ENCODE measurements at places on chromosomes 11 and 22.

- DNase-seq: no peak
Observed at GRCh38 chr22:19622061-19622441, 92.3 kb upstream of the SEPTIN5 start.

GRCh38 chr11:96162816-96163499 lies 180.0 kb downstream of the MAML2 start:
- DNase-seq: peak; percentile 15

DNA sequence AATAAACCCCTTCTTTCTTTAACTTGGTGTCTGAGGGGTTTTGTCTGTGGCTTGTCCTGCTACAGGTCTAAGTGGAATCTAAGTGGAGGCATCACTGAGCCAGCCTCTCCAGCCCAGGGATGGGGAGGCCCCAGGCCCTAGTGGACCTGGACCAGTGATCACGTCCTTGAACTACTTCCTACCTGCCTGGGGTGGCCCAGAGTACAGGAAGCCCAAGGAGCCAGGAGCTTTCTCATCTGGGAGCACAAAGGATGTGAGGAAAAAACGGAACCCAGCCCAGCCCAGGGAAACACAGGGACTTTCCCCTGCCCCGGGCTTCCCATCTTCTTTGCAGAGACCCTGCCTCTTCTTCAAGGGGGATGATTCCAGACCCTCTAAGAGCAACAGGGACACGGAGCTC lies 3.5 kb upstream of the CD5 start:
- DNase-seq: no peak

GRCh38 chr11:694563-695287 lies at the start of gene DEAF1:
Gene DEAF1, minus strand, starts transcription at chr11:695222. Its CDS starts 175 bp downstream, at chr11:695047.
- peak; percentile 96 for DNase-seq

DNA sequence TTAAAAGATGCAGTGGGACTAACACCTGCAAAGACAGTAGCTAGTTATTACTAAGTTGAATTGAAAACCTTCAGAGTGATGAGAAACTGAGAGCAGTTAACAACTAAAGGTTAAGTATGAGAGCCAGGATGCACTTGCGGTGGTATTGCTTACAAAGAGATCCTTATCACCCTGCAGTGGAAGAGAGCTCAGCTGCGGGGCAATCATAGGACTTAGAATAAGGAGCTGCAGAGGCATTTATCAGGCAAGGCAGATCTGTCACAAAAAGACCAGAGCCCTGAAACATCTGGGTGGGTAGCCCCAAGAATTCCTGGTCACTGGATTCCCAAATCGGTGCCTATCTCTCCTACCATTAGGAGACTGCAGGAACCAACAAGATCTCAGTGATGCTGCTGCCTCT lies 34.3 kb upstream of the CFAP300 start:
- no peak for DNase-seq

GRCh38 chr11:45025716-45026492 lies 75.2 kb upstream of the TP53I11 start:
- no peak for DNase-seq

DNA sequence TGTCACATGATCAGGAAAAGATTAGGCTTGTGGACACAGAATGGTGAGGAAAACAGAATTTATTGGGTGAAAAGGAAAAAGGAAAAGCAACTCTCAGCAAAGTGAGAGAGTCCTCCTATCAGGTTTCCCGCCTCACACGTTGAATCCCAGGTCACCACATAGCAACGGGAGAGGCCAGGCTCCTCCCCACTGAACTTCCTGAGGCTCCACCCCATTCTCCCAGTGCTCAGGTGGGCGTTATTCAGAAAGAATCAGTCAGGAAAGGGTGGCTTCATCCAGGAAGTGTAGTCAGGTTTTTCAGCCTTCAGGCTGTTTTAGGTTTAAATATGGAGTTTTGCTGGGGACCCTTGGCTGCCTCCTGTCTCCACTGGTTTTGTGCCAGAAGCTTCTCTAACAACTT lies 66.9 kb downstream of the SPON1 start:
- DNase-seq: no peak

DNA sequence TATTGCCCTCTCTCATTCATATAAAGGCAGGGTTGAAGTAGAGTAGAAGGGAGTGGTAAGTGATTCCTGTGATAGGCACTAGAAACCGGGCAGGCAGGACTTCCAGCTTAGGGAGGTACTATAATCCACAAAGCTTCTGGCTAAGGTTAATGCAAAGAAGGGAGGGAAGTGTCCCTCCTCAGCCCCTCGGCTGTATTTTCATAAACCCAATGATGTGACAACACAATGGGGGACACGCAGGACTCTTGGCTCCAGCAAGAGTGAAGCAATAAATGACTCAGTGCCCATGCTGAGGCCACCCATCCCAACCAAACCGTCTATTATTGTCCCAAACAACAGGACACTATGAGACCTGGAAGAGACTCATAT lies 90.7 kb downstream of the ETS1 start:
- peak; percentile 43 for DNase-seq

- DNase-seq: no peak
Observed at GRCh38 chr11:85525686-85526085, 101.5 kb downstream of the DLG2 start.

DNA sequence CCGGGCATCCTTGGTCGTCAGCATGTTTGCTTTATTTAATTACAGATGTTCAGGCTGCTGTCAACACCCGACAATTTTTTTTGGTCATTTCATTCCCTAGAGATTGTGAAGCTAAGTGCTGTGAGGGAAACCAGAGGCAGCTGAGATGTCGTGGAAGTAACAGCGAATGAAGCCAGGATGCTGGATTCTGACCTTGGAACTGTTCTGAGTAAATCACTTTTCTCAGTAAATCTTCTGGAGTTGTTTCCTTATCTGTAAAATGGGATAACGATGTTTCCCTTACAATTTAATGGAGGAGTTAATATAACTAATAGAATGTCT lies 390 bp upstream of the CKAP5 start:
- no peak for DNase-seq

- no peak for DNase-seq
Observed at GRCh38 chr22:47618180-47619010, 855.9 kb downstream of the TBC1D22A start.

DNA sequence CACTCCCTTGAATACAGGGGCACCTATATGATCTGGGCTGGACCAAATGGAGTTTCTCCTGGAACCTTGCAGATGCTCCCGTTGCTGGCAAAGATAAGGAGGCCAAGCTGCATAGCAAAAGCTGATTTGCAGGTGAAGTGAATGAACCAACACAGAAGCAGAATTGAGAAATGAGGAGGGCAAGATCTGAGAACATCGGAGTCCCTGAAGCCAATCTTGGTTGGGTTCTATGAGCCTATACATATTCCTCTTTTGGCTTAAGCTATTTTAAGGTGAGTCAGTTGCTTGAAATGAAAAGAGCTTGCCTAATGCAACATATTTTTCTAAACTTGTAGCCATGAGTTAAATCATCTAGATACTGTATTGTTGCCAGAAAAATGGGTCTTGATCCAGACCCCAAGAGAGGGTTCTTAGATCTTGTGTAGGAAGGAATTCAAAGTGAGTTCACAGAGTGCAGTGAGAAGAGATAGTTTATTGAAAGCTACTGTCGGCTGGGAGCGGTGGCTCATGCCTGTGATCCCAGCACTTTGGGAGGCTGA lies 23.5 kb downstream of the WEE1 start:
- no peak for DNase-seq

GRCh38 chr11:119496469-119496868 lies 73.5 kb upstream of the THY1 start:
- no peak for DNase-seq

DNA sequence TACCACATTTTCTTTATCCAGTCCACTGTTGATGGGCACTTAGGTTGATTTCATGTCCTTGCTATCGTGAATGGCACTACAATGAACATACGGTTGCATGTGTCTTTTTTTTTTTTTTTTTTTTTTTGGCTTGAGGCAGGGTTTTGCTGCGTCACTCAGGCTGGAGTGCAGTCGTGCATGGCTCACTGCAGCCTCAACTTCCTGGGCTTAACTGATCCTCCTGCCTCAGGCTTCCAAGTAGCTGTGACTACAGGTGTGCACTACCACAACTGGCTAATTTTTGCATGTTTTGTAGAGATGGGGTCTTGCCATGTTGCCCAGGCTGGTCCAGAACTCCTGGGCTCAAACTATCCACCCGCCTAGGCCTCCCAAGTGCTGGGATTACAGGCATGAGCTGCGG lies 1.5 kb upstream of the CCDC90B start:
- no peak for DNase-seq

DNA sequence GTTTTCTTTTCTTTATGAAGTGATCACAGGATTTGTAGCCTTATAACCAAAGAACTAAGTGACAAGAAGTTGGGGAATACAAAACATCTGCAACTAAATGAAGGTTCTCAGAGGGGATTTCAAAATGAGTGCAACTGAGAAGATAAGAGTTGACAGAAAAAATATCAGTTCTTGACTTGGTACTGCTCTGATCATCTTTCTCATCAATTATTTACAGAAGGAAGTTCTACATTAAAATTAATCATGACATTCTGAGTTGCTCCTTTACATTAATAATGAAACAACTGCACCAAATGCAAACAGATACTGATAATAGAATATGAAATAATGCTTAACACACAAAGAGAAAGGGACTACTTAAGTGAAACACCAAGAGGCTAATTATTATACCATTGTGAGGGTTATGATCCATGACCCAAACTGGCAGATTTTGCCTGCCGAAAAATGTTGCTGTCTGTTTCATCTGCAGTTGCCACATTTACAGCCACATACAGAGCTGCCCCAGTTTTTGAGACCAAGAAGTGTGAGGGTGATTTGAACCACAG lies 561.9 kb upstream of the ANO5 start:
- DNase-seq: no peak

- no peak for DNase-seq
Observed at GRCh38 chr11:104206936-104207335, 43.0 kb upstream of the PDGFD start.

GRCh38 chr11:1463056-1463455 lies 23.5 kb downstream of the MOB2 start:
- no peak for DNase-seq

DNA sequence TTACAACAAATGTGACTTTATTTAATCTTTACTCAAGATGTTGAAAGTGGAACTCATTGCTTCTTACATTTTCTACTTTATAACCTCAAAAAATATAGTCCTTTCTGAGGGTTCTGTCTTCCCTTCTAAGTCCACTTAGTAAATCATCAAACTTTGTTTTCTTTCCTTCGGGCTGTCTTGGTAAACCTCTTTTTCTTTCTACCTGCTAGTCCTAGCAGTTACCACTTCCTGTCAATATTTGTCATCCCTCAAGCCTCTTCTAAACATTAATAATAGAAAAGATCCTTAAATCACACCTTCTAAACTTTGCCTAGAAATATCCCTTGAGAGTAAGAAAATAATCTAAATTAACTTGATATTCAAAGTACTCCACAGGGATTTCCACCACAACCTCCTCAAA lies 580.4 kb downstream of the CNTN5 start:
- DNase-seq: no peak

- no peak for DNase-seq
Observed at GRCh38 chr11:111403051-111403726, 24.1 kb upstream of the POU2AF1 start.

GRCh38 chr11:5671831-5672230 lies 13.0 kb downstream of the TRIM5 start:
- no peak for DNase-seq

DNA sequence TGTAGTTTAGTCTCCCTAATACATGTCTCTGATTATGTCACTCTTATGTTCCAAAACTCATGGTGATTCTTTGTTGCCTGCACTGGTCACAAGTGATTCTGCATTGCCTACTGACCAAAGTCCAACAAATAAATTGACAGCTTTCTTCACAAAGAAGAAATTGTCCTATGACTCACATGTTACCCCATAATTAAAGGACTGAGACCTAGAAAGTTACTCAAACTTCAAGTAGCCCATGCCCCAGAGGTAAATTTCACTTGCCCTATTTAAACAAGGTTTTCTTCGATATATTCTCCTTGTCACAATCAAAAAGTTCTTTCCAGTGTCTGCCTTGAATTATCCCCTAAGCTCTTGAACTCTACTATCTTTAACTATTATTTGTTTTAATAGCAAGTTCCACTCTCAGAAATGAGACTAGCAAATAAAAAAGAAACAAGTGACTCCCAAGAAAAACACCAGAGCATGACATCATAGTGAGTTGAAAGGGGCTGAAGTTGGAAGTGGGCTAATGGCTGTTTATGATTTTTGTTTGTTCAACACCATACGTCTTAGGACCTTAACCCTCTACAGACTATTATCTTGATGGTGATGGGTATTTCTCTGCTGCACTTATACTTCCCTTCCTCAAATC lies 94.5 kb upstream of the BLID start:
- no peak for DNase-seq

GRCh38 chr11:111532365-111532709 lies 8.2 kb upstream of the LAYN start:
- DNase-seq: no peak

- DNase-seq: no peak
Observed at GRCh38 chr11:57500926-57501325, 14.6 kb downstream of the SLC43A1 start.

GRCh38 chr11:125267548-125267947 lies 103.0 kb downstream of the PKNOX2 start:
- no peak for DNase-seq
